CD4-positive, alpha-beta T cell treated with Interleukin-1 beta for 1 hour (primary cell): ENCODE measurements at places on chromosomes 7 and 10.

- no peak for DNase-seq
Measured at GRCh38 chr7:140966561-140967233, 42.0 kb upstream of the BRAF start.

DNA sequence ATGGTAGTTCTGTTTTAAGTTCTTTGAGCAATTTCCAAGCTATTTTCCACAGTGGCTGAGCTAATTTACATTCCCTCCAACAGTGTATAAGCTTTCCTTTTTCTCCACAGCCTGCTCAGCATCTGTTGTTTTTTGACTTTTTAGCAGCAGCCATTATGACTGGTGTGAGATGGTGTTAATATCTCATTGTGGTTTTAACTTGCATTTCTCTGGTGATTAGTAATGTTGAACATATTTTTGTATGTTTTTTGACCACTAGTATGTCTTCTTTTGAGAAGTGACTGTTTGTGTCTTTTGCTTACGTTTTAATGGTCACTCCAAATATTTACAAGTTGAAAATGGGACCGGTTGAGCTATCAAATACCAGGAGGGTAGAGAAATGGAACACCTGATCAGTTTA lies 20.4 kb downstream of the GNG11 start:
- no peak for DNase-seq

GRCh38 chr10:23150091-23150490 lies 42.0 kb upstream of the PTF1A start:
- DNase-seq: no peak

DNA sequence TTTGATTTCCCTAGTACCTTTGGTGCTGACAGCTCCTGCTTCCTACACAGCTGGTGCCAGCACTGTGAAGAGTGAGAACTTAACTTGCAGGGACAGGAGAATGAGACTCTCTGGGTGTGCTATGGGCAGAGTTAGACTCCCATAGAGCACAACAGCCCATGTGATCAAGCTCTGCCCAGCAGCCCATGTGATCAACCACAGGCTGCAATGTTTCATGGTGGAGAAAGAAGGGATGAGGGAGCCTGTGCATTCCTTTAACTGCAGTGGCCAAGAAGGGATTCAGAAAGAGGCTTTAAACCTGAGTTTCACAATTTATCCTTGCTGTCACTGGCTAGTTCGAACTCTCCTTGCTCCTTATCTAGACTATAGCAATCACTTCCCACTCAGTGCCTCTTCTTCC lies 10.0 kb upstream of the MEST start:
- no peak for DNase-seq

DNA sequence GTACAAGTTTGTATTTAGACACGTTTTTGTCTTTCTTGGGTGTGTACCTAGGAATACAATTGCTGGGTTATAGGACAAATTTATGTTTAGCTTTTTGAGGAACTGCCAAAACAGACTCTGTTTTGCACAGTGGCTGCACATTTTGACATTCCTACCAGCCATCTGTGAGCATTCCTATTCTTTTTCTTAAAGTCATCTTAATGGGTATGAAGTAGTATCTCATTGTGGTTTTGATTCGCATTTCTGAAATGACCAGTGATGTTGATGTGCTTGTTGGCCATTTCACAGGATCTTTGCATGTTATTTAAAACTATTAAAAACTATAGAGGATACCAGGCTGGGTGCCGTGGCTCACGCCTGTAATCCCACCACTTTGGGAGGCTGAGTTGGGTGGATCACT lies 32.6 kb upstream of the IL15RA start:
- DNase-seq: no peak

DNA sequence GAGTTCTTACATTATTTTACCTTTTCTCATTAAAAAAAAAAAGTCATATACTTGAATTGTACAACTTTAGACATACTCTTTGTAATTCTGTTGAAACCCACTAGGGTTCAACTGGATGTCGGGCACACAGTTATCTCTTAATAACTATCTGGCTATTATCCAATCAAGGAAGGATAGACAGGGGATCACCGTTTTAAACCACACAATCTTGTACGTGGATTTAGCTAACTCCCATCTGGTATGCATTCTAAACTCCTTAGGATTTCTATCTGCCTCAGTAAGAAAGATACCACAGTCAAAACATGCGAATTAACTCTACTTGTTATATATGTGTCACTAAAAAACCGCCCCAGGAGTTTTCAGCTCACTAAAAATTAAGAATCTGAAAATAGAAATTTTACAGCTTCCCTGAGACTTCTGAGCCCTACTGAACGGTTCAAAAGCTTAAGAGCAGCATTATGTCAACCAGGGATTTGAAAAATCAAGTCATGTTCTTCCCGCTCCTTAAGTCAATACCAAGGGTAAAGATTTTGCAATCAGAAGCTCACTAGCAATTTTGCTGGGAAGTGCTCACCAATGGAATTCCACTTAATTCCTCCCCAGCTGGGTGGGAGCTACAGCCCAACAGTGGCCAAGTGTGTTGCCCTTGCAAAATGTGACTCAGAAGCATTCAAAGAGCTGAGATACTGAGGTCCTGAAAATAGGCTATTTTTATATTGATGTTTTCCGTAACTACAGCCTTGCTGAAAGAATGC lies 267.0 kb downstream of the FRMD4A start:
- no peak for DNase-seq

- no peak for DNase-seq
Measured at GRCh38 chr7:38215115-38215514, 37.1 kb downstream of the STARD3NL start.

GRCh38 chr7:1520539-1521234 lies 9.8 kb upstream of the MAFK start:
- DNase-seq: no peak

- DNase-seq: no peak
Measured at GRCh38 chr10:6476989-6477388, 103.1 kb downstream of the PRKCQ start.

- DNase-seq: no peak
Measured at GRCh38 chr7:107461938-107462533, 7.8 kb upstream of the GPR22 start.

- DNase-seq: no peak
Measured at GRCh38 chr7:100477871-100478267, 1.1 kb downstream of the TSC22D4 start.

GRCh38 chr7:155995183-155995612 lies 182.9 kb upstream of the SHH start:
- DNase-seq: no peak
